ENCODE measurements at places on chromosomes 16 and 17. TPM values are rescaled to one million over a fixed set of nuclear protein-coding genes. Genes with fewer than 3 reads are reported as not detected.

- no peak for DNase-seq
Observed at GRCh38 chr17:51995797-51996403, 162.6 kb downstream of the CA10 start.

- no peak for DNase-seq
Observed at GRCh38 chr17:57864273-57864672, 14.4 kb upstream of the MRPS23 start.

DNA sequence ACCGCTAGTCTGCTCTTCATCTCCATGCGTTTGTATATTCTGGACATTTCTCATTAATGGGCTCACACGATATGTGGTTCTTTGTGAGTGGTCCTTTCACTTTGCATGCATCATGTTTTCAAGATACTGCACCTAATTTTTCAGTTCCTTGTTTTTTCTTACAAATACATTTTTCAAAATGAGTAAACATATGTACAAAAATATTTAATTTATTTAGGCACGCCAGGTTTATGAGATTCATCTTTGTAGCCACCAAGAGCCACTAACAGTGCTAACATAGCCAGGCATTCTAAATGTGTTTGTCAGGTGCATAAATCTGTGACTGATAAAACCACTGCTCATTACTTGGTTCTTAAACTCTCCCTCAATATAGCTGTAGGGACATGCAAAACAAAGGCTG, 375.3 kb downstream of the WWOX start:
- DNase-seq, result no peak

Gene PITPNM3
- 0.67 TPM for total RNA-seq

Gene TBC1D3H
- not detected for total RNA-seq

Gene SPATA32
- total RNA-seq, result 0.12 TPM

All from activated naive CD4-positive, alpha-beta T cell treated with anti-CD3 and anti-CD28 coated beads for 36 hours (primary cell).